NCI-H2171 (cell line): ENCODE measurements at places on chromosomes 4 and X.

GRCh38 chr4:709348-709747 is 3.7 kb downstream of the PCGF3 start:
- DNase-seq, result no peak

DNA sequence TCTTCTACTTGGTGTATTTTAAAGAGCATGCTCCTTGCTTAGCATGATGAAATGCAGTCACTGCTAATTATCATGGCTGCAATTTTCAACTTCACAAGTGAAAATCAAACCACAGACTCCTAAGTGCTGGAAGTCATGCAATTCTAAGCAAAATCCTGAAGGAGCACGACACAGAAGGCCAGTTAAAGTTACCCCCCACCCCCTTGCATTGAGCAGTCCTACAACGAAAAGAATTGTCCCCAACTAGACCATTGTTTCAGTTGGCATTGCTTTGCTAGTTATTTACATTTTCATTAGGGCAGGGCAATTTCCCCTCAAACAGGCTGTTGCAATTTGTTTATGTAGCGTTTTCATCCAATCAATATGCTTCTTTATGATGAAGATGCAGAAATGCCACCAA is 321.2 kb downstream of the PCDH7 start:
- no peak for DNase-seq

GRCh38 chrX:78326401-78326800 is 1.0 kb downstream of the CYSLTR1 start:
- DNase-seq, result no peak

DNA sequence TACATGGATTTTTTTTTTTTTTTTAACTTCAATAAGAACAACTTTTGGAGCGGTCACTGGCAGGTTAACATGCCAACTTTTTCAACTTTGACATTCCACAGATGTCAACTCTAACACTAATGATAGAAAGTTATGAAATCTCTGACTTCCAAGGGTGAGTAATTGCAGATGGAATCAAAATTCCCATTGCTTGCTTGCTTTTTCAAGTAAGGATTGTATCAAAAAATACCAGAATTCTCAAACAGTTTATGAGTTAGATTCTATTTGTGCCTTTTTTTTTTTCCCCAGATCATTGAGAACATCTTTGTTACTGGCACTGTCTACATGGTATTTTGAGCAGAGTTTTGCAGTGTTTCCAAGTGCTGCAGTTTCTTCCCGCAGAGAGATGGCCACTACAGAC is 50.3 kb upstream of the OTUD4 start:
- DNase-seq, result no peak
